ENCODE measurements at places on chromosomes 6 and 20. TPM values are rescaled to one million over a fixed set of nuclear protein-coding genes. Genes with fewer than 3 reads are reported as not detected.

The MOG gene
- total RNA-seq: not detected

The PXDC1 gene
- 119 TPM for total RNA-seq

The AMD1 gene
- 44.2 TPM for total RNA-seq

The EEF1A2 gene
- total RNA-seq: 3.4 TPM

The HSPA1L gene
- total RNA-seq: 0.74 TPM

The ADGB gene
- total RNA-seq: not detected

The DCDC2 gene
- total RNA-seq: not detected

The PKIB gene
- total RNA-seq: not detected

The WFDC12 gene
- not detected for total RNA-seq

The CLPSL1 gene
- total RNA-seq: not detected

The MCCD1 gene
- not detected for total RNA-seq

The PPP1R16B gene
- 68.1 TPM for total RNA-seq

The CLDN20 gene
- not detected for total RNA-seq

The TRIM40 gene
- not detected for total RNA-seq

The PHF1 gene
- 32.5 TPM for total RNA-seq

The ISM1 gene
- not detected for total RNA-seq

The CRISP1 gene
- total RNA-seq: not detected

The WFDC11 gene
- total RNA-seq: not detected

The GPR6 gene
- not detected for total RNA-seq

The MUC21 gene
- total RNA-seq: not detected

The ZNF335 gene
- 23.9 TPM for total RNA-seq

The DZANK1 gene
- total RNA-seq: 3.0 TPM

The SAMD3 gene
- not detected for total RNA-seq

The ADTRP gene
- total RNA-seq: 3.3 TPM

Measured in endothelial cell of umbilical vein (primary cell).